ENCODE measurements at places on chromosomes 6 and 20.
A peak's percentile ranks its signal among the peaks of the same experiment; 100 is the strongest.

DNA sequence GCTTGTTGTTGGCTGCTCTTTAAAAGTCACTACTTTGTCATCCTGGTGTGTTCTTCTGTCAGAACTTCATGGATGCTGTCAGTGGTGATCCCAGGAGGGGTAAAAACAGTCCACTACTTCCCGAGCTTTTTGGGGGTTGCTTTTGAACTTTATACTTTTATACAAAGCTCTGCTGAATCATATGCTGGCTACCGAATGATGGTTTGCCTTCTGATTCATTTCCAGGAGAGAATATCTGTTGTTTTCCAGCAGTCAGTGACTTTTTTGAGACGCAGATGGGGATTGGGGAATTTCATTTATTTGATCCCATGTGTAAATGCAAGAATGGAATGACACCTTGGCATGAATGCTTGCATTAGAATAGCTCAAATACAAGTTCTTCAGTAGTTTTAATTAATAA lies 32.7 kb upstream of the COL10A1 start:
- no peak for DNase-seq

DNA sequence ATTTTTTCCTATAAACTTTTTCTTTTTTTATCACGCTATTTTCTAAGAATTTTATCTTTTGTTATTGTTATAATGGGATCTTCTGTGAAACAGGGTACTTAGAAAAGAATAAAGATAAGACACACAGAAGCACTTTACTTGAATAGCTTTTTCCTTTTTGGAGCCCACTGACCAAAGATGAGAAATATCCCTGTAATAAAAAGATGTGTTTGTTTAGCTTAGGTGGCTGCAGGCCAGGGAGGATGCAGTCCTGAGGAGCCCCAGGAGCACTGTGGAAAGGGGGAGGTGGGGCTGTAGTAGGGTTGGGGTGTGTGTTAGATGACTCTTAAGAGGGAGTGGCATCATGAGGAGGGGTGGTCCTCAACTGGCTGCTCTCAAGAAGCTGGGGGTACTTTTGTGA lies 128.6 kb downstream of the ARID1B start:
- no peak for DNase-seq

DNA sequence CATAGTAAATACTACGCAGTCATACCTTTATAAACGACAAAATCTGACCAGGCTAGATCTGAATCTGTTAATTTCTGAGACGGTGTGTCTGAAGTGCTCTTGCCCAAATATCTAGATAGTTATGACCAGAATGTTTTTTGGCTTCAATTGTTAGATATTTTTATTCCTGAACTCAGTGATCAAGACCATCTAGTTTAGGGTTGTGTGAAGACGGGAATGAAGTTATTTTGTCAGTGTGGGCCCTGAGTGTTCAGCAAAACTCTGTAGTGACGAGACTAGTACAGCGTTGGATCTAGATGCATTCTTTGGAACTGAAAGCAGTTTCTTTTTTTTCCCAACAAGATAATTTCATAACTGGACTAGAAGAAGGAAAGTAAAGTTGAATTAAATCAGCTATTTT lies 3.1 kb downstream of the STXBP5 start:
- DNase-seq, result no peak

GRCh38 chr6:134674562-134674961 lies 275.3 kb downstream of the ALDH8A1 start:
- no peak for DNase-seq

DNA sequence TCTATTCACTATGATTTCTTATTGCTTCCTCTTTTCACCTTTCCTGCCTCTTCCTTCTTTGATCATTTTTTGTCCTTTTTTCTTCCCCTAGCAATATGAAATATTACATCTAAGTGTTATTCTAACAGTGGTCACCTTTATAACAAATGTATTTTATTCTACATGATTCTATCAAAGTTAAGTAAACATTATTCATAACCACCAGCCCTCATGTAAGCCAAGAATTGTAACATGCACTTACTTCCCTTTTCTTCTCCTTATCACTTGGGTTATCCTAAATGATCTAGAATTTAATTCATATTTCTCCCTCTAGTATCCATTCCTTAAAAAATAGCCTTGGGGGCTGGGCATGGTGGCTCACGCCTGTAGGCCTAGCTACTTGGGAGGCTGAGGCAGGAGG lies 88.3 kb upstream of the SLC22A23 start:
- no peak for DNase-seq

- no peak for DNase-seq
These were observed 393.2 kb upstream of the SOX4 start for GRCh38 chr6:21200134-21200870.

DNA sequence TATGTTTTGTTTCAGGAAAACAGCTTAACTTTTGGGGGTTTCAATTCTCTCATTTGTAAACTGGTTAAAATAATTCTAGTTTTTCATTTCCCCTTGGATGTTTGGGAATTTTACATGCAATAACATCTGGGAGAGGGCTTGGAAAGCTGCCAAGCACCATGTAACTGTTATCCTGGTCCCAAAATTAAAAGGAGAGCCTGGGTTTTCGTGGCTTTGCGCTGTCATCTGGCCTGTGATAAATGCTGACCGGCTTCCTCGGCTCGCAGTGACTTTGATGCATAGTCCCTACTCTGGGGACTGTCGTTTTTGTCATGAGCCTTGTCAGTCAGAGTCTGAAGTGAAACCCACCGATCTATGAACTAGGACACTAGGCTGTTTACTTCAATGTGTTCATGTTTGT lies 12.2 kb downstream of the SLC35F1 start:
- no peak for DNase-seq

DNA sequence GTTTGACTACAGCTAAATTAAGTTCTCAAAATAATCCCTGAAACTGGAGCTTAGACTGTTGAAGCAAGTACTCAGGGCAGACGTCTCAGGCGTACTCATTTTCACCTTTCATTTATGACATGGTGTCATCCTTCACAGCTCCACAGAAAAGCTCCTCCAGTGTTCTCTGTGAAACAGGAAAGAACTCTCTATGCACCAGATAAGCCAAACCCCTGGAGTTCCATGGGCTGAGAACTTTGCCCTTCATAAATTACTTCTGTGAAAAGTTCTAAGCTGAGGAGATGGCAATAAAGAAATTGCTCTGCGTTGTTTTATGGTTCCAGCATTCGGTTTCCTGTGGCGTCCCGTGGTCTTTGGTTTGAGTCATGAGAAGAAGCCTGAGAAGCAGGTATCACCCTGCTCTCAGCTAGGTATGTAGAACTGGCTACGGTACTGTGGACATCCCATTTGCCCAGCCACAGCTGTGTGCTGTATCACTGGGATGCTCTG lies 20.2 kb upstream of the RREB1 start:
- peak; percentile 49 for DNase-seq

DNA sequence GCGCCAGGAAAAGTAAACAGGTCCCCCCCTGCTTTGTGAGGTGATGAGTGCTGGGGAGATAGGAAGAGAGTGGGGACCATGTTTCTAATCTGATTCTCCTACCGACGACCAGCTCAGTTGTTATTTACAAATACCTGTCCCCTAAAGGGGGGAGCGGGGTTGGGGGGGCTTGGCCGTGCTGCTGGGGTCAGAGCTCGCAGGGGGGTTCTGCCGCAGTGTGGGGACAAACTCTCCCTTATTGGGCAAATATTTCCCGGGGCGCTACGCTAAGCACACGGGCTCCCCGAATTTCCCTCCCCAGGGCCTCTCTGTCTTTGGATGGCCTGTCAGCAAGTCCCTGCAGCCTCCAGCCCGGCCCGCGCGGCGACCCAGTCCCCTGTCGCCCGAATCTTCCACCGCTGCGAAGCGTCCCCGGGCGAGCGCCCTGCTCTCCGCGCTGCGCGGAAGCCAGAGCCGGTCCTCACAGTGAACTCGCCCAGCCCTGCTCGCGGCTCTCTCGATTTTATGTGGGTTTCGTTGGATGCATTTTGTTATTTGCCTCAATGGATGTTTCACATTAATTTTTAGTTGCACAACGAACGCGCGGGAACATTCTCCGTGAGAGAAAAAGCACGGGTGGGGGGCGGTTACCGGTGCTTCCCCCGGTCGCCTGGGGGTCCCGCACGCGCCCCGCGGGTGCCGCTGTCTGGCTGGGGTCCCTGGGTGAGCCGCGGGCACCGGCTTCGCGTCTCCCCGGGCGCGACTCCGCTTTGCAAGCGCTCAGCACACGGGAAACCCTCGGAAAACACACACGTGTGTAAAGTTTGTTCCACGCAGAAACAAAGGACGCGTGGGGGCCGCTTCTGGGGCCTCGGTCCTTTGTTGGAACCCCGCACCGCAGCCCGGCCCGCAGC lies 1.5 kb upstream of the STX16 start:
- DNase-seq, result peak; percentile 21

- no peak for DNase-seq
These were observed 15.9 kb upstream of the PCMTD2 start for GRCh38 chr20:64239449-64240242.

All from CD4-positive, alpha-beta T cell treated with Interleukin-2 at 100 ng/mL for 4 hours (primary cell).